Amniotic stem cell (primary cell): ENCODE measurements at places on chromosomes 13 and 19.
A peak's percentile ranks its signal among the peaks of the same experiment; 100 is the strongest.

GRCh38 chr13:44270150-44270549, 103.5 kb upstream of the SERP2 start:
- DNase-seq: no peak

DNA sequence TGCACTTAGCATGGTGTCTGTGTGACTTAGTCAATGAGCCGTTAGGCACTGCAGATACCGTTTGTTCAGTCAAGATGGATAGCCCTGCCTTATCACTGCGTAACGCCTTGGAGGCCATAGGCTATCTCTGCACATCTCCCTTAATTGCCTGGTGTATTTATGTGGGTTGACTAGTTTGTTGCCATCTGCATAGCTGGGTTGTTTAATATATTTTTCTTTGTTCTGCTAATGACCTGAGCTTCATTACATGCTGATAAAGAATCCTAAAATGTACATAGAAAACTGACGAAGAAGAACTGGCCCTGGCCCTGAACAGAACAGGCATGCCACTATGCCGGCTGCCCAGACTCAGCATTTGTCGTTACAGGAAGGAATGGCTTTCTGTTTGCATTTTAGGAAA, 297.8 kb downstream of the SHISA2 start:
- no peak for DNase-seq

- DNase-seq: no peak
These were observed 1.9 kb downstream of the PLIN4 start for GRCh38 chr19:4516199-4516938.

GRCh38 chr19:51514866-51515481, 13.4 kb upstream of the SIGLEC12 start:
- peak; percentile 1 for DNase-seq

GRCh38 chr19:38149661-38150061, 74.4 kb downstream of the DPF1 start:
- DNase-seq: no peak

DNA sequence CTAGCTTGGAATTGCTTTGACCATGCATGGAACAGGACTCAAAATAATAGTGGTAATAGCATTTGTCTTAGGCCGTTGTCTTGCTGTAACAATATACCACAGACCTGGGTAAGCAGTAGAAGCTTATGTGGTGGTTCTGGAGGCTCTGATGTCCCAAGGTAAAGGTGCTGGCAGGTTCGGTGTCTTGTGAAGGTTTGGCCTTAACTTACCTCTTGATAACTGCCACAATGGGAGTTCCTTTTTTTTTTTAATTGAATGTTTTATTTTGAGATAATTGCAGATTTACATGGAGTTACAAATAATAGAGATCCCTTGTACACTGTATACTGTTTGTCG, 5.8 kb downstream of the RPL21 start:
- DNase-seq: no peak

DNA sequence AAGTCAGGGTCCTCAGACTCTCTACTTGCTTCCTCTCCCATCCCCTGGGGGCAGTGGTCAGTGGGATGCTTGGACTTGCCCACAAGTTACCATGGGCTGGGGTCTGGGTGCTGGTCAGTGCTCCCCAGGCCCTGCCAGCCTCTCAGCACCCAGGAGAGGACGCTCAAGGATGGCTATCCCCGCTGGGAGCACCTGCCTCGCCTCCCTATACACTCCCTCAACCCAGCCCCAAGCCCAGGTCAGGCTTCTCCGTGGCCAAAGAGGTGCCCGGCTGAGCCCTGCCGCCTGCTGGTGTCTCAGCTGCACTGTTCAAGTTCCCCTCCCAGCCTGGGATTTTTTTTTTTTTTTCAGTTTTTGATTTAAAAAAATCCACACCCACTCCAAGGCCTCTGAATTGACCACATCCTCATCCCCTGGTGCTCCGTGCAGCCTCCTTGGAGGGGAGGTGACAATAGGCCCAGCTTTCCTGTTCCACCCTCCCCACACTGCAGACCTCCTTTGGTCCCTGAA, 10.8 kb downstream of the F2RL3 start:
- DNase-seq: no peak

DNA sequence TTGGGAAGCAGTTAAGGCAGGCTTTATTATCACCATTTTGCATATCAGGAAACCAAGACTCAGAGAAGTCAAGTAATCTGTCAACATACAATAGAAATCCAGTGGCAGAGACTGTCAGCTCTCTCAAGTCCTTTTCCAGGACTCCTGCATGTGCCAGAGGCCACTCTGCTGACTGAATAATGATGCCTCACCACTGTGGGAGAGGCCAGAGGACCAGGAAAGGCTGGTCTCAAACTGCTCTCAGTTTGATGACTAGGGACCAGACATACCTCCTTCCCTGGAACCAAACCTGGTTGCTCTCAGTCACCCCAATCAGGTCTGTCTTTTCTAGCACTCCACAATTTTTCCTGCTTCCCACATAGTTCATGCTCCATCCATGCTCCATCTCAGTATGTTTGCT, 8.0 kb downstream of the RNASEH2B start:
- DNase-seq: no peak

- no peak for DNase-seq
These were observed 850 bp downstream of the DYRK1B start for GRCh38 chr19:39833160-39833463.

DNA sequence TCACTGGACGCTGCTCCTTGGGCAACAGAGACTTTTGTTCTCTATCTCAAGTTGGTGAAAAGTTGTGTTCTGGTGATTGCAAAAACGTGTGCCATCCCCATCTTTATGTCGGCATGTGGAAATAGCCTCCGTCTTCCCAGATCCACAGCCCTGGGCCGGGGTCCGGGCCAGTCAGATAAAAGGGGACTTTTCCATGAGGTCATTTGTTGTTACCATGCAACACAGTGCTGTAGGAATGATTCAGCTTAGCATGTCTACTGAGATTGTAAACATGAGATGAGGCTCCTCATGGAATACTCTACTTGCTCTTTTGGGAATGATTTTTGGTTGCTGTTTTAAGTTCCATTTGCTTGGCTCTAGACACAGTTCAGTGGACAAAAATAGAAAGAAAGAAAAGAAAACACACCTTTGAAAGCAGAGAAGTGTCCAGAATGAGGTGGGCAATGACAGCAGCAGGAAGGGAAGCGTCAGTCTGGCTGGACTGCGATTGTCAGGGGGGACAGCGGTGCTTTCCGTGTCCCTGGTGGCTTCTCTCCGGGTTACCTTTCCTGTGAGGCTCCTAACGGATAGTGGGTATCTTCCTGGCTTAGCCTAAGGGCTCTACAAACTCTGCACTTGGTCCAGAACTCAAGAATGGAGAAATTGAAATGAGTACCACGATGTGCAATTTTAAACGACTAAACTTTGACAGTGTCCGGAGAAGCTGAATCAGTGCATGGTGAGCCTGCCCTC, 91.6 kb downstream of the TEX29 start:
- no peak for DNase-seq

DNA sequence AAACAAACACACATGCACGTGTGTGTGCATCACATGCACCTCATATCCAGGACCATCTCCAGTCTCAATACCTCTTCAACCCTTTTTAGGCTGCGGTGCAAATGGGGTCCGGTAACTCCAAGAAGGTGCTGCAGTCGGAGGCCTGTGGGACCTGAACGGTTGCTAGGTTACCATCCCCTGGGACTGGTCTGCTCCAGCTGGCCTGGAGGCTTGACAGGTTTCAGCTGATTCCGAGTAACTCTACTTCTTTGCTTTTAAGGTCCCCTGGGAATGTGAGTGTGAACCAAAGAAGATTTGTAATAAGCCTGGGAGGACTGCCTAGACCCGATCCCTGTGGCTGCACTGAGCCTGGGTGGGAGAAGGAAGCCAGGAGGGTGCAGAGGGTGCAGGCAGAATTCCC, 117.5 kb downstream of the CCNA1 start:
- DNase-seq: no peak

- peak; percentile 2 for DNase-seq
These were observed 13.8 kb downstream of the ATP12A start for GRCh38 chr13:24693862-24694471.

DNA sequence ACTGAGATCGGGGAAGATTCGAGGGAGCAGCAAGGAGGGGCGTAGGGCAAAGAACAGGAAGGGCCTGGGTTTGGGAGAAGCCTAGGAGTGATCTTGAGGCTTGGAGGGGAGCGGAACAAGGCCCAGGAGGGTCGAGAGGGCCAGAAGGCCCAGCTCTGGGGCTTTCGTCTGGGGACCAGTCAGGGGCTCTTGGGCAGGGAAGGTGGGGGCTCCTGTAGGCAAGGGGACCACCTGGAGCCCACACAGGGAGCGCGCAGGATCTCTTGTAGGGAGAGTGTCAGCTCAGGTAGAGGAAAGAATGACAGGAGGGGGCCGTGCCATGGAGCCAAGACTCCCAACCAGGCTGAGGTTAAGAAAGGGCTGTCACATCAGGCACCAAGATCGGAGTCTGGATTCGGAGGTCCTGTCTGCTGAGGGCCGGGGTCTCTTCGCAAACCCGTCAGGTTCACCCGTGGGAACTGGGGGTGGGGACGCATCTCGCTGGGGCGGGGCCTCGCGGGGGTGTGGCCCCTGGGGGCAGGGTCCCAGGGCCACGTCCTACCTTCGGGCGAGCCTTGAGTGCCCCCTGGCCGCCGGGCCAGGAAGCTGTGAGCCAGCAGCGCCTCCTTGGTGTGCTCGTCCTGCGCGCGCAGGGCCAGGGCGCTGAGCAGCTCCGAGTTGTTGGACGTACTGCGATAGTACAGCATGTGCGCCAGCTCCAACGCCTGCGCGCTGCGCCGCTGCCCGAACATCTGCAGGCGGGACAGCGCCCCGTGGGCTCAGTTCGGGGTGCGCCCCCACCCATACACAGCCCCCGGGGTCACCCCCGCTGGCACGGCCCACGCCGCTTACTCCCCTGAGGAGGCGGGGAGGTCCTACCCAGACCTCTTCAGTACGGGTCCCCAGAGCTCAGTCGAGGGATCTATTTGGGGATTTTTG, 8.4 kb downstream of the EMP3 start:
- peak; percentile 76 for DNase-seq

GRCh38 chr13:106651442-106651841, 83.5 kb upstream of the ARGLU1 start:
- DNase-seq: no peak

GRCh38 chr13:77026255-77026860, 601 bp downstream of the FBXL3 start:
- DNase-seq: no peak

DNA sequence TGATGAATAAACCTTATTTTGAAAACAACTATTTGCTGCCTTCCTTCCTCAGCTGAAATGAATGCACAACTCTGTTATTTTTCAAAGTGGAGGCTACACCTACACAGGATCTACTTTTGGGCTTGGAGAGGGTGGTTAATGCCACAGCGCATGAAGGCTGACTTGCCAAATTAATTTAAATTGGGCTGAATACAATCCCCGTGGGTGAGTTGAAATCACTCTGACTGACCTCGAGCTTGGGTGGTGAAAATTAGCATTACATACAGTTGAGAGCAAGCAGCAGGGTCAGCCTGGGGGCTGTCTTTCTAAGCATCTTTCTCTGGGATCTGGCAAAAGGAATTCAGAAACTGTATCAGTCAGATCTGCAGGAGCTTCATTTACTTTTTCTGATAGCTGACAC, 38.5 kb downstream of the TPT1 start:
- no peak for DNase-seq

GRCh38 chr19:2589441-2589840, 113.1 kb downstream of the GNG7 start:
- DNase-seq: no peak

GRCh38 chr13:28337166-28338005, 157.5 kb downstream of the FLT1 start:
- DNase-seq: peak; percentile 23

GRCh38 chr19:14916848-14917247, 24.4 kb upstream of the OR7C2 start:
- DNase-seq: no peak

GRCh38 chr13:67221630-67222226, 8.4 kb downstream of the PCDH9 start:
- no peak for DNase-seq

DNA sequence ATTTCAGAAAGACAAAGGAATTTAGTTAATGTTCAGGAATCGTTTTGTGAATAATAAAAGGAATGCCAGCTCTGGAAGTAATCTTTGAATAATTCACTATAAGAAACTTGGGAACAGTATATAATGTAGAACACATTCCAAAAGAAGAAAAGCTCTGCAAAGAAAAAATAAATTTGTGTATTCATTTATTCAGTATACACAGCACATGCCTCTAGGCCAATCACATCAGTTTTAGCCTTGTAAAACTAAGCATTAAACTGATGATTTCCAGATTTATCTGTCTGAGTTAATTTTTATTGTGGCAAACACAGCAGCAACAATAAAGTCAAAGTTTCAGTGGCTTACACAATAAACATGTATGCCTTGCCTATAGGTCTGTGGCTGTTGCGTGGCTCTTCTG, 5.7 kb upstream of the RXFP2 start:
- DNase-seq: no peak

- no peak for DNase-seq
These were observed at the start of gene TEKTIP1 for GRCh38 chr19:3538965-3539755. Gene TEKTIP1 (plus strand): TSS chr19:3539174. CDS start chr19:3539178, 4 bp downstream.

GRCh38 chr19:31174948-31175347, 174.3 kb downstream of the TSHZ3 start:
- DNase-seq: no peak
